ENCODE measurements at places on chromosomes 6 and 20.

- DNase-seq: no peak
Observed at GRCh38 chr6:53465732-53466131, 79.2 kb downstream of the GCLC start.

DNA sequence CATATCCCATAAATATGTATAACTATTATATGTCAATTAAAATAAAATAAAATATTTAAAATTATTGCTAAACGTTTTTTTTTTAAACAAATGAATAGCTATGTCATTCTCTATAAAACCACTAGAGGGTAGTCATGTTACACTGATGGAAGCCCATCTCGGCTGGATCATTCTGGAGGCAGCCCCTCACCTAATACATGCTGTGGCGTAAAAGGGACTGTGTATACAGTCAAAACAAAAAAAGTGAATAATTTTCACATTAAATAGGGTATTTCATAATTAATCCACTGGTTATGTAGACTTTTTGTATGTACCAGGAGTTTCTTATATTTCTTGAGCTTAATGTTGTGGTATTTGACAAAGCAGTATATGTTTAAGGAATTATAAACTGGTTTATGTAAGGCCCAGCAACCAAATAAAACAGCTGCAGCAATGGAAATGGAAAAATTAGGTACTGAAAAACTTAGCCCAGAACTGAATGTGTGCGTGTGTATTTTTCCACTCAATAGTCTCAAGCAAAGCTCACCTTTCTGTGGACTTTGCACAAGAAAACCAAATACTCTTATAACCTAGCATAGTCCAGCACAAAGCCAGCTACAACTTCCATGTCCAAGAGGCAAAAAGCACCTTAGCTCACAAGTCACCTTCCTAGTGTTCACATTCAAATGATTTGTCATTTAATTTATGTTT is 81.7 kb downstream of the COL9A1 start:
- DNase-seq: peak; percentile 12

DNA sequence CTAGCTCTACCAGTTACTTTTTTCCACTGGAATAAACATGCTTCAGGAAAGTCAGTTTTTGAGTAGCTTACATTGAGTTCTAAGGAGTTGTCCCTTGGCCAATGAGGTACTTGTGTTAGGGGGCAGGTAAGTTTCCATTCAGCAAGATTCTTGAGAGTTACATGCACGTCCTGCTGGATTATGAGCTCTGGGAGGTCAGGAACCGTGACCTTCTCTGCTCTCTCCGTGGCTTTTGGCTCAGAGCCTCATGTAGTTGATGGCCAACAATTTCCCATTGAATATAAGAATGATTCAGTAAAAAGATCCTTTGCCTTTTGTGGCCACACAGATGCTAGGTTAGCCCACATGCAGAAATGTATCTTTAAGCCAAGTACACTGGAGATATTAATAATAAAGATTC is 181.8 kb upstream of the RALGAPA2 start:
- DNase-seq: no peak

- no peak for DNase-seq
Observed at GRCh38 chr6:445571-446417, 54.2 kb downstream of the IRF4 start.

GRCh38 chr6:112997421-112998085 is 650.4 kb downstream of the RFPL4B start:
- no peak for DNase-seq

GRCh38 chr20:18729231-18729825 is 84.3 kb upstream of the SCP2D1 start:
- no peak for DNase-seq

DNA sequence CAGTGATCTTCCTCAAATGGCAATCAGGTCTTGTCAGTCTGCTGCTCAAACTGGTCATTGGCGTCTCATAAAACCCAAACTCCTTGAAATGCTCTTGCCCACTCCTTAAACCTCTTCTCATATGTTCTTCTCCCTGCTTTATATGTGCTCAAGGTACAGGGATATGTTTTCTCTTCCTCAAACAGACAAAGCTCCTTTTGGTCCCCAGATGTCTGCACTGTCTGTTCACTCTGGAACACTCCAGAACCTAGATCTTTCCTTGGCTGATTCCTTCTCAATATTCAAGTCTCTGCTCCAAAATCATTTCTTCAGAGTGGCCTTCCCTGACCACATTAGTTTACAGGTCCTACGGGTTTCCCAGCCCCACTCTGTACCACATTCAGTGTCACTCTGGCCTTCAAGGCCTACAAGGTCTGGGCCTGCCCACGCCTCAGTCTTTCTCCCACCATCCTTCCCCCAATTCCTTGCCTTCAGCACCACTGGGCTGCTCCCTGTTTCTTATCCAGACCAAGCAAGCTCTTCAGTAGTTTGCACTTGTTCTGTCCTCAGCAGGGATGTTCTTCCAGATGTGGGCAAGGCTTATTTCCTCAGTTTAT is 9.0 kb downstream of the THEMIS start:
- no peak for DNase-seq

GRCh38 chr6:56866917-56867522 is 87.9 kb upstream of the BEND6 start:
- no peak for DNase-seq

Data from endothelial cell (in vitro differentiated cells).